ENCODE measurements at places on chromosomes 13 and 19.

- peak; percentile 83 for DNase-seq
Measured at GRCh38 chr13:99308471-99309087, 1.4 kb upstream of the GPR183 start.

- DNase-seq, result no peak
Measured at GRCh38 chr13:19658831-19659230, 25.4 kb downstream of the MPHOSPH8 start.

DNA sequence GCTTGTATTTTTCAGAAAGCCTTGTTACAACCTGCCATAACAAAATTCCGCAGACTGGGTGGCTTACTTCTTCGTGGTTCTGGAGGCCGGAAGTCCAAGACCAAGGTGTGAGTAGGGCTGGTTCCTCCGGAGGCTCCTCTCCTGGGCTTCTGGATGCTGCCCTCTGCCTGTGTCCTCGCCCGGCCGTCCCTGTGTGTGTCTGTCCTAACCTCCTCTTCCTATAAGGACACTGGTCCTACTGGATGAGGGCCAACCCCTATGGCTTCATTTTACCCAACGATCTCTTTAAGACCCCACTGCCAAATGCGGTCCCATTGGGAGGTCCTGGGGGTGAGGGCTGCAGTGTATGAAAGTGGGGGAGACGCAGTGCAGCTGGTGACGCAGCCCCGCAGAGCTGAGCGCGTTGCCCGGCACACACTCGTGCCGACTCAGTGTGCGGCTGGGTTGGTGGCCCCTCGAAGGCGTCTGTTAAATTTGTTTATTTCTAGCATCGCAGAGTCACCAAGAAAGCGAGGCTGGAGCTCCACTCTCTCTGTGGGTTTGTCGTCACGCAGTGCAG, 116.7 kb downstream of the SOX1 start:
- no peak for DNase-seq

GRCh38 chr19:18204394-18205199, 755 bp upstream of the RAB3A start:
- peak; percentile 64 for DNase-seq

DNA sequence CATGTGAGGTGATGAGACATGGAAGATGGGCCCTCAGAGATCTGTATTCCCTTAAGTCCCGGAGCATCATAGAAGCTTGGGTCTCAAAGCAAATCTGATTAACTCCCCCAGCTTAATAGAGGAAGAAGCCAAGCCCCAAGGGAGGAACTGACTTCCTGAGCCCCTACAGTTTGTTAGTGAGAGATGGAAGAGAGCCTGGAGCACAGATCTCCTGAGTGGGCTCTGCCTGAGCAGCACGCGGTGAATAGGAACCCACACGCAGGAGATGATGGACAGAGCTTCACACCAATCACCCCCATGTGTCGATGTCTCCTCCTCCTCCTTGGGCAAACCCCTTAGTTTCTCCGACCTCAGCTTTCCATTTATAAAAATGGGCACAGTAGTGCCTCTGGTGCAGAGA, 50.1 kb upstream of the ATP12A start:
- DNase-seq, result no peak

DNA sequence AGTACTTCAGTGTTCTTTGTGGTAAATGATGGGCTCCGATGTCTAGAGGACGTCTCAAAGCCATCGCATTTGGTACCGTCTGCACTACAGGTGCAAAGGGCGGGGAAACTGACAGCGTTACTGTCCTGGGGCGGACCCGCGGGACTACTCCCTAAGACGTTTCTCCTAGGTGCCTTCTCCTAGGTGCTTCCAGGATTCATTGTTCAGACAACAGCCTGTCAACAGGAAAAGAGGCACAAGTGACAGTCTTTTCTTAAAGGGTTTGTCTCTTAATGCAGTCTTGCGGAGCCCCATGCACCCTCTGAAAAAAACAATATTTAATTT, 1.4 kb downstream of the SERTM1 start:
- no peak for DNase-seq

- DNase-seq, result no peak
Measured at GRCh38 chr13:75947448-75947847, 311.3 kb downstream of the LMO7 start.

- no peak for DNase-seq
Measured at GRCh38 chr13:47843005-47843404, 158.1 kb downstream of the SUCLA2 start.

DNA sequence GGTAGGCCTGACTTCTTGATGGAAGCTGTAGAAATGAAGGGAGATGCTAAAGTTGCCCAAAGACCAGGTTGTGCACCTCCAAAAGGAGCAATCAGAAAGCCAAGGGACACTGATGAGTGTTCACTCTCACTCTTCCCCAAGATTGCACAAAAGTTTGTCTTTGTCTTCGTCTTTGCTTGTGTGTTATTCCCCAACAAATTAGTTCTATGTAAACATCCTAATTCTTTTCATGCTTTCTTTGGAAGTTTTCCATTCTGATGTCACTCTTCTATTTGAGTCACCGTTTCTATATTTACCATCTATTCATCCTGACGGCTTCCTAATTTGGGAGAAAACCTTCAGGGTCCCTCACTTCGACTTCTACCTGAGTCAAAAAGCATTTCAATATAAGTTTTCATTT, 3.7 kb upstream of the TMEM272 start:
- peak; percentile 43 for DNase-seq

DNA sequence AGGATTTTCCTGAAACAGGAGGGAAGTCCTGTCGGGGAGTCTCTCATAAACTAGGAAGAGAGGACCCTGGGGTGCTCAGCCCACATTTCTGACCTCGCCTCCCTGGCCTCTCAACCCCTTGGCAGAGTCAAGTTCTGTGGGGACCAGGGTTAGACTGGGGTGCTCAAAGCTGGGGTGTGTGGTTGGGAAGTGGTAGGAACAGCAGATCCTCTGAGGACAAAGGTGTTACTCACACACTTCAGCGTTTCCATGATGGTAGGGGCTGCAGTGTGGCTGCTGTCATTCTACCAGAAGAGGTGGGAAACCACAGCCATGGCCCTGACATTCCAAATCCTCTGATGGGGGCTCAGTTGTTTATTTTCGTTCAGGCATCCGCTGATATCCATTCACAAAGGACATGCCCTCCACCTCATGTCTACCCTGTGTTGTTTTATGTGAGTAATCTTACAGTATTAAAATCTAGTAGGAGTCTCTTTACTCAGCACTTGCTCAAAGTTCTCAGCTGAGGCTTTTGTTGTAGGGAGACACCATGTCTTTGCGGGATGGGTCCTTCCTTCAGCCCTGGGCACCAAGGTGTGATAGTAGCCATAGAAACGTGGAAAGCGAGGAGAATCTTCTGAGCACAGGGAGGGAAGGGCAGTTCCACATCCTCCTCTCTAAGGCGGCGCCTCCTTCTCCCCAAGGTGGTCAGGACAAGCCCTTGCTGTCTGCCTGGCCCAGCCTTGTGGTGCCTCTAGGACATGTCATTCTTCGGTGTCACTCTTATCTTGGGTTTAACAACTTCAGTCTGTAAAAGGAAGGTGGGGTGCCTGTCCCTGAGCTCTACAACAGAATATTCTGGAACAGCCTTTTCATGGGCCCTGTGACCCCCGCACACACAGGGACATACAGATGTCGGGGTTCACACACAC, 1.5 kb downstream of the KIR2DL3 start:
- DNase-seq, result no peak

GRCh38 chr19:30227012-30227621, 145.1 kb upstream of the ZNF536 start:
- no peak for DNase-seq

DNA sequence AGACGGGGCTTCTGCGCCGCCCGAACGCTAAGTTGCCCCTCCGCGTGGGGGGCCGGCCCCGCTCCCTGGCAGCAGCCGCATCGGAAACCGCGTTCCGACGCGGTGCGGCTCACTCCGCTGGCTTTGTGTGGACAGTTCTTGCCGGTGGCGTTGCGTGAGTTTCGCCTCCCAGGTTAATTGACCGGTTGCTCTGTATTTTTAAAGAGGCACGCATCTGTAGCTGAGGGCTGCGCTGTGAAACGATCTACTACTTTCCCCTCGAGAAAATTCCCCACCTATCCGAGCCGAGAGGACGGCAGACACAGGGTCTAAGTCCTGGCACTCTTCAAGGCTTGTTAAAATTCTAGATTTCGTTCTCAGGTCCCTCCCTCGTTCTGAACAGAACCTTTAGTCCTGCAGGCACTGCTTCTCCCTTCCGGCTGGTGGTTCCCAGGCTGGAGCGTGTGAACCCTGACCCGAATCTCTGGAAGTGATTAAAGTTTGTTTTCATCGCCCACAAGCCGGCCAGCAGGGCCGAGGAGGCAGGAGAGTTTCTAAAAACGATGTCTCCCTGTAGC, 933 bp downstream of the ARHGEF7 start:
- DNase-seq, result peak; percentile 94

GRCh38 chr13:24127116-24127631, 33.3 kb upstream of the SPATA13 start:
- DNase-seq, result peak; percentile 43

DNA sequence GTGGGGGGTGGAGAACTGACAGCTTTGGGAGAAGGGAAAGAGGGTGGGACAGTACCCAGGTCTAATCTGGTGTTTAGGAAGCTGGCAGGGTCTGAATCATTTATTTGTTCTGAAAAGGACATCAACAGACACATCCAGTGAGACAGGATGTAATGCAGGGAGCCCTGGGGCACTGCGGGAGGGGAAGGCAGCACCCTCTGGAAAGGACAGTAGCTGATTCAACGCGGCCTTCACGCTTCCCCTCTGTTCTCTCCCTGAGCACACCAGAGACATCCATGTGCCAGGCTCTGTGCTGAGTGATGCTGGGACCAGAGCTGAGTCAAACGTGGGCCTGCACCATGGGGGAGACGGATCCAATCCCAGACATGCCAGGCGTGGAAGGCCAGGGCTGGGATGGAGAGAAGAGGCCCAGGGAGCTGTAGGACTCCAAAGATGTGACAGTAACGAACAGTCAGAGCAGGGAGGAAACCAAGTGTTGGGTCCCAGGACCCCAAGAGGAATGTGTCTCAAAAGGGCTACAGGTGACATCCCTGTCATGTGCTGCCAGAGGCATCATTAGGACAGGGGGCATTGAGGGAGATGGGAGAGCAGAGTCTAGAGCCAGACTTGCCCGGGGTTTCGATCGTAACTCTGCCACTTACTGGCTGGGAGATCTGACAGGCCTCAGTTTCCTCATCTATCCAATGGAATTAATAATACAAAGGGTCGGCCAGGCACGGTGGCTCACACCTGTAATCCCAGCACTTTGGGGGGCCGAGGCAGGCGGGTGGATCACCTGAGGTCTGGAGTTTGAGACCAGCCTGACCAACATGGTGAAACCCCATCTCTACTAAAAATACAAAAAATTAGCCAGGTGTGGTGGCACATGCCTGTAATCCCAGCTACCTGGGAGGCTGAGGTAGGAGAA, 1.7 kb downstream of the ETFB start:
- peak; percentile 29 for DNase-seq
